ENCODE measurements at places on chromosomes 2 and 18.

GRCh38 chr2:14982790-14983189 lies 350.3 kb downstream of the LRATD1 start:
- DNase-seq = no peak

DNA sequence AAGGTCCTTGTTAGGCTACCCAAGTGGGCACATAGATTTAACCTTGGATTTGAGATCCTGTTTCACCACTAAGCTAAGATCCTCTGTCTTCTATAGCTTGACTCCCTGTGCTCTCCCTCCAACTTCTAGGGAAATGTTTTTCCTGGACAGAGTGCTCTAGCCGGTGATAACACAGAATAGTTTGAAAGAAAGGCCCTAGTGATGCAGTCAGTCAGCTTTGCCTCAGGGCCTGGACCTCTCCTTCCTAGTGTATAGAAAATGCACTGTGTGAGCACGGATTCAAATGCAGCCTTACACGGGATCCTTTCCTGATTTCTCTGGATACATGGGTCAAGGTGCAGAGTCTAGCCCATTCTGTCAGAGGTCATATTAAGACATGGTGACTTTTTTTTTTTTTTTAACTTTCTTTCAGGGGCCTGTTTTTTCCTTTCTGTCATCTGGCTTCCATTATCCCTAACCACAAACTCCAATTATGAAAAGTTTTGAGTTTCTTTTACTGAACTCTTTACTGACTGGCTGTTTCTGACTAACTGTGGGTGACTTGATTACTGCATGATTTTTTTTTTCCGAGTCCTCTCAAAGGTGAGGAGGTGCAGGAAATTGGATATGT lies 122.6 kb downstream of the LRP1B start:
- DNase-seq = no peak

- no peak for DNase-seq
These were observed 302.5 kb downstream of the NRXN1 start for GRCh38 chr2:50729306-50730049.

DNA sequence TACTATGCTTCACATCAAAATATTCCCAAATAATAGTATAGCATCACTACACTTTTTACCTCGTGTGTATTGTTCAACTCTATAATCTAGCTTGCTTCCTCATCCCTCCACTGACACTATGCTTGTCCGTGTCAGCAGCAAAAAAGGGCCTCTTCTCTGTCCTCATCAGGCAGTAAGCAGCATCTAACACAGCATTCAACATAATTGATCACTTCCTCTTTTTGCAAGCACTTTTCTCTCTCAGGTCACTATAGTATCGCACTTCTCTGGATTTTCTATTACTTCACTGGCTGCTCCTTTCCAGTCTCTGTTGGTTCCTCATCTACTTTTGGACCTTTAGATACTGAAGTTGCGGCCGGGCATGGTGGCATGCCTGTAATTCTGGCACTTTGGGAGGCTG lies 64.9 kb upstream of the ZSWIM2 start:
- DNase-seq = no peak

- DNase-seq = no peak
These were observed 636.1 kb downstream of the TDRD15 start for GRCh38 chr2:21759819-21760218.

DNA sequence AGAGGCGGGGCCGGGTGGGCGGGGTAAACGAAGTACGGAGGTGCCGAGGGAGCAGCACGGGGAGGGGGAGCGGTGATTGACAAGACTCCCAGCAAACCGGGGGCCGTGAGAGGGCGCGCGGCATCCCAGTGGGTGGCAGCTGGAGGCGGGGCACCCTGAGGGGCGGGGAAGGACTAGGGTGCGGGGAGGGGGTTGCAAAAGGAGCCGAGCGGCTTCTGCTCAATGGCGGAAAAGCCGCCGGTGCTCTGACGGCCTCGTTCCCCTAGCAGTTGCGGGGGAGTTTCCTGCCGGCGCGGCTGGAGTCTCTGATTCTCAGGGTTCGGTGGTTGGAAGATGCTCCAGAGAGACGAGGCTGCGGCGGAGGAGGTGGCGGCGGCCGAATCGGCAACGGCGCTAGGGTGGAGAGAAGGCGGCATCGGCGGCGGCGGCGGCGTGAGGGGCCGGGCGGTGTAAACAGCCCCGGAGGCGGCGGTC lies at the start of gene PPM1B:
PPM1B (plus strand) TSS at position 195 of the 474 bp plus-strand sequence. CDS start 32,325 bp downstream, outside the sequence.
- no peak for DNase-seq

DNA sequence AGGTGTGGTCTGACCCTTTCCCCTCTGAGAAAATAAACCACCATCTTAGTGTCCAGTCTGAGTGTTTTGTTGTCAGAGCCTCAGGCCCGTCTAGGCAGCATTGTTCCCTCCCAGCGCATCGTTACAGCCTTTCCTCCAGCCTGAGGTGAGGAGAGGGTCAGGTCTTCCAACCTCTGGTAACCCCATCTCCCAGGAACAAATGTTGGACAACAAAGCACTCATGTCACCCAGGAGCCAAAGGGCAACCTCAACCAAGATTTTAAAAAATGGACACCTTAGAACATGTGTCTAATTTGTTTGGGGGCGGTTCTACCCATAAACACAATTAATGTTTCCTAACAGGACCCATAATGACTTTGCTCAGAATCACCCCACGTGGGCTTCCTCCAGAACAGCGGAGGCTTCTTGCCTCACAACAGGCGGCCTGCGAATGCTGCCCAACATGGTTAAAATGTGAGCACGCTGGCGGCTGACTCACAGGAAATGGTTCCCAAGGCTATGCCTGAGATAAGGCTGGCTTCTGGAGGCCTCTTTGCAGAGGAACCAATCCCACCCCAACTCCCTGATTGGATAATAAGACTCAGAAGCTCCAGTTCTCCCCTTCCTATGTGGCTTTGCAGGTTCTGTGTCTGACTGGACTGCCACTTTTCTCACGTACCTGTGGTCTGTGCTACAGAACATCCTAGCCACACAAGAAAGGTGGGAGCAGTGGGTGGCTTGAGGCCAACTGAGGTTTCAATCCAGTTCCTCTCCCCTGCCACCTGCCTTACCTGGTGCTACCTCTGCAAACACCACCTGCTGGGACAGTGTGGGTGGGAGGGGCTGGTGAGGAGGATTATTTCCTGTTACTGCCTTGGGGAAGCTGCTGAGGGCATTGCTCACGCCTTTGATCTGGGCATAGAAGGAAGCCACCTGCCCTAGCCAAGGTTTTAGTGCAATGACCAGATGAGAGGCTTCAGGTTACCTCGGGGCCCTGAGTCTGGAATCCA lies 108.8 kb downstream of the B3GNT2 start:
- no peak for DNase-seq

DNA sequence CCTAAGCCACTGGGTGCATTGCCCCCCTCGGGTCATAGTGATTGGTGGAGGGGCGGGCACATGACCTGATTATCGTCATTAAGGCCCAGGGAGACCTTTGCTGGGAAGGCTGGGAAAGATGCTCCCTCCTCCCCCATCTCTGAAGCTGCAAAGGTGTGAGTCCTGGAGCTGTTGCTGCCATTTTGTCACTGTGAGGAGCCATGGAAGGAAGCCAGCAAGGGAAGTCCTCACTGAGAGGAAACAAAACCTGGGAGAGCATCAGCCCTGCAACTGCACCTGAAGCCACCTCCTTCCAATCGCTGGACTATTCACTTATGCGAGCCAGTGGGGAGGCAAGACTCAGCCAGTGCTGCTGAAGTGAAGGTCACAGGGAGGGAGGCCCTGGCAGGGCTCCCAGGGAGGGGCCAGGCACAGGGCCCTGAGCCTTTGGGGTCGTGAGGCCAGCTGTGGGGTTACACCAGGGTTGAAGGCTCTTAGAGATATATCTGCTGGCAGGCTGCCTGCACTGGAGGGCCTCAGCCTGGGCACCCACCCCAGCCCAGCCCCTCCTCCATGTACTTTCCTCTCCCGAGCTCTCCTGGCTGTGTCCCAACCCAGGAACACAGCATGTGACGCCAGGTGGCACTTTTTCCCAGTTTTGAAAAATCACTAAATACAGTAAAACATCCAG lies 10.7 kb upstream of the FAHD2A start:
- DNase-seq = no peak

DNA sequence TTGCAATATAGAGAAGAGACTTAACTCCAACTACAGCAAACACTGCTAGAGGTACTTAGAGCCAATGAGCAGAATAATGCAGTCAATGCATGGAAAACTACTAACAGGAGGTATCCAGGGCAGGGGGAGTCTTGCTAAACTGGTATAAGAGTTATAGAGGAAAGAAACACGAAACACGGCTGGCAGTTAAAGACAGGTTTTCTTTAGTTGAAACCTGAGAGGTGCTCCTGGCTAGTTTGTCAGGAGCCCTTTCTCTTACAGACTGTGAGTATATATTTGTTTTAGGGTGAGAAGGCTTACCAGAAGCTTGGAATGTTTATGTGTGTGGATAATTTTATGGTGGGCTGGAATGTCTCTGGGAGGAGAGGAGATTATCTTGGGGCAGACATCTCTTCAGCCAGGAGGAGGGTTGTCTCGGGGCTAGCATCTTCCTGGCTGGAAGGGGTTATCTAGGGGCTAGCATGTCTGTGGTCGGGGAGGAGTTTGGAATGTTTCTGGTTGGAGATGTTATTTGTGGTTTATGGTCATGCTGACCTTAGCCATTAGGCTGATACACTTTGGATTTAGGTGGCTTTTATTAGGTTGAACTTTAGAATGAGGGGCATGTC lies 1048.8 kb downstream of the DPP10 start:
- no peak for DNase-seq

DNA sequence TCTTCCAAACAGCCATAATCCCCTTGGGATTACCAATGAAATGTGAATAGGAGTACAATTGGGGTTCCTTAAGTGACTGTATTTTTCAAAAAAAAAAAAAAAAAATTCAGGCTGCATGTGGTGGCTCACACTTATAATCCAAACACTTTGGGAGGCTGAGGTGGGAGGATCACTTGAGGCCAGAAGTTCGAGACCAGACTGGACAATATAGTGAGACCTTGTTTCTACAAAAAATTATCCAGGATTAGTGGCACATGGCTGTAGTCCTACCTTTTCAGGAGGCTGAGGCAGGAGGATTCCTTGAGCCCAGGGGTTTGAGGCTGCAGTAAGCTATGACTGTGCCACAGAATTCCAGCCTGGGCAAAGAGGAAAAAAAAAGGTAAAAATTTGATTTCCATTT lies 189.6 kb upstream of the GATA6 start:
- DNase-seq = no peak

GRCh38 chr2:207403950-207404349 lies 125.8 kb upstream of the CREB1 start:
- no peak for DNase-seq

- no peak for DNase-seq
These were observed 14.0 kb upstream of the DNER start for GRCh38 chr2:229728370-229728769.

DNA sequence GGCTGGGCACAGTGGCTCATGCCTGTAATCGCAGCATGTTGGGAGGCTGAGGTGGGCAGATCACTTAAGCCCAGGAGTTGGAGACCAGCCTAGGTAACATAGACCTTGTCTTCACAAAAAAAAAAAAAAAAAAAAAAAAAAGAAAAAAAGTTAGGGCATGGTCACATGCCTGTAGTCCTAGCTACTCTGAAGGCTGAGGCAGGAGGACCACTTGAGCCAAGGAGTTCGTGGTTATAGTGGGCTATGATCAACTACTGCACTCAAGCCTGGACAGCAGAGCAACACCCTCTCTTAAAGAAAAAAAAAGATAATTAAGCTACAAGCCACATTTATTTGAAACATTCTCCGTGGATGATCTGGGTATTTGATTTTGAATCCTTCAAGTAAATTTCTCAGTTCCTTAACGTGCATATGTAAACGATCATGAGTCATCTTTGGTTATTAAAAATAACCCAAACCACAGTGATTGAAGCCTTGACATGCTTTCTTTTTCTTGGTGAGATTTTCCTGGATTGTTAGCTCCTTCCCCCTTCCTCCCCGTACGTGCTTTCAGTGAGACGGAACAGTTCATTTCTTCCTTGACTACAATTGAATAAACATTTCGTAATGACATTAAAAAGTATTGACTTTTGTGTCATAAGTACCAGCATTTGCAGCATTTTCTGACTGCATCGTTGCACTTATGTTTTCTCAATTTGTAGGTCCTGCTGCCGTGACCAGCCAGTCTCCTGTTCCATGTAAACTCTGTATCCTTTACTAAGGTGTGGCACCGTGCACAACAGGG lies 20.3 kb downstream of the RMC1 start:
- DNase-seq = no peak

DNA sequence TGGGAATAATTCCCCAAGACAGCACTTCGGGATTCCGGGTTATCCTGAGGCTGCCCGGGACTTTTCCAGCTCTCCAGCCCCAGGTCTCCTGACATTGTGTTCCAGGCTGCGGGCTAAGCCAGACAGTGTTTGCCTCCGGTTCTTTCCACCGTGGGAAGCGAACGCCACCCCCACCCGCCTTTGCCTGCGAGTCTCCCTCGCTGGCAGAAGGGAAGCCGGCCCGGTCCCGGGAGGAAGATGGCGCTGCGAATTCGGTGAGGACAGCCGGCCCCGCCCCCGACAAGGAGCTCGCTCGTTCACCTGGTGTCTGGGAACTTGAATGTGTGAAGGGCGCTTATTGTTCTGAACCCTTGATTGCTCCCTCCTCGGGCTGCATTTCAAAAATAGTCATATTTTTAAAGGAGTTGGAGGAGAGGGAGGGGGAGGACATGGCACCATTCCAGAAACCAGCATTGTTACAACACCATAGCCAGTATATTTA lies 2.9 kb downstream of the LRATD1 start:
- no peak for DNase-seq

DNA sequence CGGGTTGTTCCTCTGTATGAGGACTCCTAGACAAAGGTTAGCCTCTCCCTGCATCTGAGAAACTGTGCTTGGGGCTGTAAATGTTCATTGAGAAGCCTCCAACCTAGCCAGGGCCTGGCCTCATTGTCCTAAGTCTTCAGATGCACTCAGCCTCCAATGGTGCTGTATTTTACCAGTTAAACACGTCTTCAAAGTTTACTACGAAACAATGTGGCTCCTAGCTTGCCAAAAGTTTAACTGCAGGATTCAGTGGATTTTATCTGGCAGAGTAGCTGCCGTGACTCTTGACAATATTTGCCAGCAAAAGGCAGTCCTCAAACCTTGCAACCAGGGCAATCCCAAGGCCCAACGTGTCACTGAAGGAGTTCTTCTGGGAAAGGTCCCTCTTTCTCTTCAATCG lies 1.1 kb downstream of the PID1 start:
- no peak for DNase-seq

- DNase-seq = no peak
These were observed 81.0 kb downstream of the GPR39 start for GRCh38 chr2:132497591-132497990.

DNA sequence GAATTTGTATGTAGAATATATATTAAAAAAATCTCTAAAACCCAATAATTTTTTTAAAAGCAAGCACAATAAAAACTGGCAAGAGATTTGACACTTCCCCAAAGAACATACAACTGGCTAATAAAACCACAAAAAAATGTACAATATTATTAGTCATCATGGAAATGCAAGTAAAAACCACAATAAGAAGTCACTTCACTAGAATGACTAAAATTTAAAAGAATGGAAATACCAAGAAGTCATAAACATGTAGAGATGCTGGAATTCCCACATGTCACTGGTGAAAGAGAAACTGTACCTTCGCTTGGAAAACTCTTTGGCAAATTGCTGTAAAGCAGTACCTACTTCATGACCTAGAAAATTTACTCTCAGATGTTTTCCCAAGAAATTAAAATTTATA lies 43.4 kb upstream of the KYNU start:
- DNase-seq = no peak

- no peak for DNase-seq
These were observed 408.1 kb upstream of the UBE2E3 start for GRCh38 chr2:180572346-180572745.
